ENCODE measurements at places on chromosomes 7 and 10.

- no peak for DNase-seq
Measured at GRCh38 chr10:3452173-3452626, 279.6 kb upstream of the PITRM1 start.

GRCh38 chr7:101626069-101626671 is 2.9 kb downstream of the MYL10 start:
- no peak for DNase-seq

GRCh38 chr7:127858915-127859189 is 172.4 kb downstream of the LRRC4 start:
- no peak for DNase-seq

GRCh38 chr7:65001291-65001814 is 5.1 kb downstream of the ERV3-1 start:
- DNase-seq = no peak

DNA sequence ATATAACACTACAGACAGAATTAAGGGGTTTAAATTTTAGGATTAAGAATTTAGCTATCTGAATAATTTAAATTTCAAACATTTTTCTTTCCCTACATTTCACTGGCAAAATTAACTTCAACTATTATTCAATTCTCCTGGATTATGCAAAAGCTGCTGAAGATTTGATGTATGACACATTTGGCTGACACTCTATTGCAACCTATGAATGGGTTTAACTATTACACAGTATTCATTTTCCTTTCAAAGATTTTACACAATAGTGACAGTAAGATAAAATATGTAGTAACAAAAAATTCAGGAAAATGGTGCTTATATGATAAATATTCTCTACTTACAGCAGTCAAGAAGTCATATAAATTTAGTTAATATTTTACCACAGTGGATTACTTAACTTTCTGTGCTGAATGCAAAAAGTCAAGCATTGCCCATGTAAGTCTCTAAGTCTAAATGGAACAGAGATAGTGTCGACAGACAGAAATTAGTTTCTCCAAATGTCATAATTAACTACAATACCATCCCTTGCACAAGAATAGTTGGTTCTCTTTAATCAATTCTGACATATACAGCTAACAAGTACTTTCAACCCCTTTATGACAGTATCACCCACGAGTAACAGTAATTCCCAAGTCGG is 194.1 kb upstream of the FRMD4A start:
- DNase-seq = no peak

GRCh38 chr7:34059136-34059828 is 153.9 kb downstream of the BMPER start:
- DNase-seq = no peak

GRCh38 chr10:71649631-71650030 is 69.9 kb downstream of the C10orf105 start:
- no peak for DNase-seq

DNA sequence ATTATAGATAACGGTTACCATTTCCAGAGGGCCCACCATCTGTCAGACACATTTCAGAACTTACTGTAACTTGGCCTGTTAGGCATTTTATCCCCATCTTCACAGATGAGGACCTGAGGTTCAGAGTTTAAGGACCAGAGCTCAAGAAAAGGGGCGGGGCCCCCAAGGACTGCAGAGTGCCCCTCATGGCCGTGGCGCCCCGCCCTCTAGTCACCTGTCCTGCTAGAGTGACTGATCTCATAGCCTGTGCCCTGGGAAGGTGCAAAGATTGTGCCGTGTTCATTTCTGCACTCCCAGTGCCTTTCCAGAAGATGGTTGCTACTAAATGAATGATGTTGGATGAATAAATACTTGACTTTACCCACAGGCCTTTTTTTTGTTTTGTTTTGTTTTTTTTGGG is 107.0 kb downstream of the XRCC2 start:
- DNase-seq = no peak
